ENCODE measurements at places on chromosomes 12 and 14. TPM values are rescaled to one million over a fixed set of nuclear protein-coding genes. Genes with fewer than 3 reads are reported as not detected.

The TOMM20L gene
- total RNA-seq, result not detected

- DNase-seq, result no peak
Measured at GRCh38 chr14:102975662-102976061, 53.2 kb downstream of the AMN start.

The SRSF5 gene
- 392 TPM for total RNA-seq

GRCh38 chr12:90854136-90854689, 100.8 kb downstream of the CCER1 start:
- peak; percentile 16 for DNase-seq

- DNase-seq, result no peak
Measured at GRCh38 chr12:34406996-34407300, 384.7 kb downstream of the ALG10 start.

The WNT1 gene
- 0.17 TPM for total RNA-seq

DNA sequence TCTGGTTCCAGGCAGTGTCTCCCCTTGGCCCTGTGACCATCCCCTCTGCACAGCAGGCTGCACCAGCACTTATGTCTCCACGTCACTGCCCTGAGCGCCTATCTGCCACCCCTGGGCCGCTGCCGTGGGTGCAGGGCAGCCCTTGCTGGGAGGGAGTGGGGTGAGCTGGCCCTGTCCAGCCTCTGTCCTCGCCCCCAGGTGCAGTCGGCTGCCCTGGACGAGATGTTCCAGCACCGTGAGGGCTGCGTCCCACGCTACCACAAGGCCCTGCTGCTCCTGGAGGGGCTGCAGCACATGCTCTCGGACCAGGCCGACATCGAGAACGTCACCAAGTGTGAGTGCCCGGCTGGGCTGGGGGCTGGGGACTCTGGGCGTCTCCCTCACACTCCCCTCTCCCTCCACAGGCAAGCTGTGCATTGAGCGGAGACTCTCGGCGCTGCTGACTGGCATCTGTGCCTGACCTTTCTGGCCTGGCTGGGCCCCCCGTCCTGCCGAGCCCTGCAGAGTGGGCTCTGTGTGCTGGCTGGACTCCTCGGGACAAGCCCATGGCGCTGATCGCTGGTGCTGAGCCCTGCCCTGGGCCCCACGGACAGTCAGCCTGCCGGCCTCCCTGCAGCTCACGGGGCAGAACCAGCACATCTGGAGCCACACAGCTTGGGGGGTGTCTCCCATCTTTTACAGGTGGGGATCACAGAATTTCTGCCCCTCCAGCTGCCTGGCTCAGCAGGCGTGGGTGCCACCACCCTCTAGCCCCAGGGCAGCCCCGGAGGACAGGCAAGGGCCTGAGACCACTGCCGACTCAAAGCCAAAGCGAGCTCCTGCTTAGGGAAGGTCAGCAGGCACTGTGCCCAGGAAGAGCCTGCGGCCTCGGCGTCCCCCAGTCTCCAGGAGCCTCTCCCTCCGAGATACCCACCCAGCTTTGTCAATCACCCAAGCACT, 7.9 kb upstream of the PUS1 start:
- no peak for DNase-seq

DNA sequence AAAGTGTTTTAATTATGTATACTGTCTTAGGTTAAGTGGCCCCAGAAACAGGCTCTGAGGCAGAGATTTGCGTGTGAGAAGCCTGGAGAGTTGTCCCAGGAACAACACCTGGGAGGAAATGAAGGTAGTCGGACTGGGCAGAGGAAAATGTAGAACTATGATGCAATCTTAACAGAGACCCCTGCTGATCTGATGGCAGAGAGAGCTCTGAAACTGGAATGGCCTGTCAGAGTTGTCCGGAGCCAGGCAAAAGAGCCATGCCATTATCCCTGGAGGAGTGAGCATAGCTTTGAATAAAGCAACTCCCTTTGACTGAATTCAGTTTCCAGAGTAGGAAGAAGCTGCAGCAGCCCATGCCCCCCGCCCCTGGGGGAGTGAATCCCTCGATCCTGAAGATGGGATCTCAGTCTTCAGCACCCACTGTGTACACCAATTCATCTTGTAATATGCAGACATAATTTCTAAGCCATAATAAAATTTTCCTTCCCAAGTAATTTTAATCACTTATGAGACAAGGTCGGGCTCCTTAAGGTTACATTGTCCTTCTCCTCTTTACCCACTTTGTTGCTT, 264.8 kb downstream of the PDZRN4 start:
- DNase-seq, result no peak

- DNase-seq, result no peak
Measured at GRCh38 chr12:12587878-12588277, 23.8 kb upstream of the CREBL2 start.

- no peak for DNase-seq
Measured at GRCh38 chr12:115383668-115384067, 699.7 kb upstream of the TBX3 start.

DNA sequence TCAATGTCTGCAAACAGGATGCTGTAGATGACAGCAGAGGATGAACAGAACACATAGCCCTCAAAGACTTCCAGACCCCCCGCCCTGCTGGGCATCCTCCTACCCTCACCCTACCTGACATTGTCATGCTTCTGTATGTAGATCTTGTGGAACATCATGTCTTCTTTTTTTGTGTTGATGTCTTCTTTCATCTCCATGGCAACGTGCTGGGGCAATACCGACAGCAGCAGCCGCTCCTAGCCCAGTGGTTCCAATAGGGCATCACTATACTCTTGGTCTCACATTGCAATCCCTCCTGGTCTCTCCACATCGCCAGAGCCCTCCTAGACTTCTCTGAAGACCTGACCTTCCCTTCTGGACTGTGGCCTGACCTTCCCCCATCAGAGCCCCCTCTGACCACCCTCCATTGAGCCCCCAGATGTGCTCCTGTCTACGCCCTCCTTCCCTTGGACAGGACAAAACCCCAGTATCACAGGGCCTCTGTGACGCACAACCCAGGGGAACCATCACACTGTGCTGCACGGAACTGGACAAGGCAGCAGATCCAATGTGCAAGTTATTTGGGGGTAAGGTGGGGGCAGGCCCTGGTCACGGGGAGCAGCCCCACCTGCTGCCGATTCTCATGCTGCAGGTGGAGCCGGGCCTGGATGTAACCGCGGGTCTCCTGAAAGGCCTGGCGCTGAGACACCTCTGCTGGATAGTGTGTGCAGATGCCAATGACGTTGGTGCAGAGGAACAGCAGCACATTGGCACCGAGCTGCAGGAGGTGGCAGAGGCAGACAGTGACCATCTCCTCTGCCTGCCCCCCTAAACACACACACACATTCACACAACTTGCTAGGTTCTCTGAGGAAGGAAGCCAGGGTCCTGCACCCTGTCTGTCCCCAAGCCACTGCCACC, 11.1 kb downstream of the ADCY6 start:
- no peak for DNase-seq

DNA sequence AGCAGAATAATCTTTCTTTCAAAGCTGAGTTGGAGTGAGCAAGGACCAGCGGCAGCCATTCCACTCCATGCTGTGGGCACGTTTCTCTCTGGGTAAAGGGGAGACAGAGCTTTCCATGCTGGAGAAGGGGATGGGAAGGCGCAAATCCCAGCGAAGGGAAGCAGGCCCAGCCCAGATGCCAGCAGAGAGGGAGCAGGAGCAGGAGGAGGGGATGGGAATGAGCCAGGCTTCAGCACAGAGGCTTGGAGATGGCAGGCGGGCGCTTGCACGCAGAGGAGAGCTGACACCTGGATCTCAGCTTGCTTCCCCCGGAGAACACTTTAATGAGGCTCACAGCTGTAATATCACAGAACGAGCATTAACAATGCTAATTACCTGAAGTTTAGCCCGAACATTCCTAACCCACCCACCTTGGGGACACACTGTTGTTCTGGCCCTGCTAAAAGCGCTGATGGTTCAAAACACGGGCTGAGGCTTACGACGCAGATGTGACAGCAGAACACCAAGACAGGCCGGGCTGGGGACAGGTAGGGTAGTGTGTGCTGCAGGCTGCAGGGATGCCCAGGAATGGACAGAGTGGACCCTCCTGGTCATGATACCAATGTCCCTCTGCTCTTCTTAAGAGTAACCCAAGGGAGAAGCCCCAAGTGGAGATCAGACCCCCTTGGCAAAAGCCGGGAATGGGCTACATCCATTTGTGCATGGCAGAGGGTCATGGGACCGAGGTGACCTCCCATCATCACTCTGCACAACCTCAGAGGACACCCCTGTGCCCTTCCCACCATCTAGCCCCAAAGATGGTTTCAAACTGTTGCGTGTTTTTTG, 288.6 kb downstream of the DPF3 start:
- DNase-seq, result no peak

The FAM216A gene
- total RNA-seq, result 17.5 TPM

GRCh38 chr14:52360831-52361230, 46.7 kb downstream of the PTGER2 start:
- DNase-seq, result no peak

- peak; percentile 12 for DNase-seq
Measured at GRCh38 chr12:19130224-19131024, 891 bp downstream of the PLEKHA5 start.

All from activated CD4-positive, alpha-beta T cell treated with anti-CD3 and anti-CD28 coated beads, Interleukin-2, amount 10 ng/mL, durations not matched to agents 7 days and 5 days (primary cell).